Large intestine (tissue), 12 donors: ENCODE measurements at places on chromosomes 6 and 20. TPM values are rescaled to one million over a fixed set of nuclear protein-coding genes. Genes with fewer than 3 reads are reported as not detected.

The TMEM74B gene
- 58.5 TPM for polyA plus RNA-seq

The C6orf52 gene
- 12.7 TPM for polyA plus RNA-seq

The TCP1 gene
- 199 TPM for polyA plus RNA-seq

The KCNK5 gene
- polyA plus RNA-seq: 31.4 TPM
